A549 treated with AZD2906 at 1 μM for 4 hours (cell line): ENCODE measurements at places on chromosomes 11 and 22. TPM values are rescaled to one million over a fixed set of nuclear protein-coding genes. Genes with fewer than 3 reads are reported as not detected.

Gene DGAT2
- total RNA-seq: 1.0 to 1.7 TPM (median 1.5 TPM) in 5 replicates

Gene ARHGAP20
- 0.02 to 0.07 TPM (median 0.04 TPM) in 4 of 5 replicates, not detected in the other for total RNA-seq

Gene CRYBB2
- 0.07 TPM in 1 of 5 replicates, not detected in the others for total RNA-seq

Gene TNNI2
- total RNA-seq: 0.25 to 0.40 TPM (median 0.28 TPM) in 4 of 5 replicates, not detected in the other

Gene RASGRP2
- total RNA-seq: 0.94 to 2.3 TPM (median 2.0 TPM) in 5 replicates

Gene GSTT2
- 0.27 TPM in 1 of 5 replicates, not detected in the others for total RNA-seq

Gene MRGPRX3
- total RNA-seq: 0.06 to 0.07 TPM in 2 of 5 replicates, not detected in the others

Gene MMP8
- total RNA-seq: not detected in 5 replicates

Gene CHRM1
- 0.03 to 0.08 TPM (median 0.07 TPM) in 4 of 5 replicates, not detected in the other for total RNA-seq

Gene KRTAP5-1
- not detected in 5 replicates for total RNA-seq

Gene TRIM6
- total RNA-seq: 6.9 to 8.3 TPM (median 7.6 TPM) in 5 replicates

Gene DENND6B
- 2.4 to 3.6 TPM (median 3.2 TPM) in 5 replicates for total RNA-seq

Gene CBX6
- 24.8 to 27.3 TPM (median 27.1 TPM) in 5 replicates for total RNA-seq

Gene EFCAB6
- 0.28 to 0.70 TPM (median 0.42 TPM) in 5 replicates for total RNA-seq

Gene CRACR2B
- 3.3 to 7.2 TPM (median 6.2 TPM) in 5 replicates for total RNA-seq

Gene ARHGAP32
- 2.8 to 4.6 TPM (median 4.0 TPM) in 5 replicates for total RNA-seq

Gene MS4A15
- total RNA-seq: 0.06 TPM in 1 of 5 replicates, not detected in the others

Gene SEPTIN5
- 7.4 to 11.5 TPM (median 10.3 TPM) in 5 replicates for total RNA-seq

Gene PTPRCAP
- 0.23 to 0.34 TPM (median 0.28 TPM) in 5 replicates for total RNA-seq

Gene KCNC1
- 0.03 to 0.06 TPM (median 0.05 TPM) in 5 replicates for total RNA-seq

Gene TRIM49
- total RNA-seq: 0.03 to 0.15 TPM (median 0.08 TPM) in 4 of 5 replicates, not detected in the other

Gene FOSL1
- total RNA-seq: 97.3 to 161 TPM (median 118 TPM) in 5 replicates

Gene SLC22A8
- not detected in 5 replicates for total RNA-seq

Gene ZBED5
- 17.3 to 21.9 TPM (median 19.7 TPM) in 5 replicates for total RNA-seq

Gene STIM1
- 25.3 to 27.2 TPM (median 26.6 TPM) in 5 replicates for total RNA-seq

Gene GAS2
- 0.52 to 0.91 TPM (median 0.76 TPM) in 5 replicates for total RNA-seq

Gene CHRDL2
- 3.1 to 5.7 TPM (median 4.0 TPM) in 5 replicates for total RNA-seq

Gene OR52N5
- total RNA-seq: not detected in 5 replicates

Gene CEP126
- total RNA-seq: 1.7 to 2.7 TPM (median 2.1 TPM) in 5 replicates

Gene HBG2
- total RNA-seq: not detected in 5 replicates

Gene MN1
- 2.5 to 3.6 TPM (median 2.8 TPM) in 5 replicates for total RNA-seq

Gene MRPL17
- 88.3 to 99.9 TPM (median 90.9 TPM) in 5 replicates for total RNA-seq

Gene OR5A1
- not detected in 5 replicates for total RNA-seq

Gene KCTD14
- 1.2 to 2.0 TPM (median 1.4 TPM) in 5 replicates for total RNA-seq

Gene LMO2
- total RNA-seq: 0.37 to 0.78 TPM (median 0.58 TPM) in 5 replicates

Gene OR2AT4
- total RNA-seq: not detected in 5 replicates
